Activated CD4-positive, CD25-positive, alpha-beta regulatory T cell (primary cell): ENCODE measurements at places on chromosomes 5 and 9.

DNA sequence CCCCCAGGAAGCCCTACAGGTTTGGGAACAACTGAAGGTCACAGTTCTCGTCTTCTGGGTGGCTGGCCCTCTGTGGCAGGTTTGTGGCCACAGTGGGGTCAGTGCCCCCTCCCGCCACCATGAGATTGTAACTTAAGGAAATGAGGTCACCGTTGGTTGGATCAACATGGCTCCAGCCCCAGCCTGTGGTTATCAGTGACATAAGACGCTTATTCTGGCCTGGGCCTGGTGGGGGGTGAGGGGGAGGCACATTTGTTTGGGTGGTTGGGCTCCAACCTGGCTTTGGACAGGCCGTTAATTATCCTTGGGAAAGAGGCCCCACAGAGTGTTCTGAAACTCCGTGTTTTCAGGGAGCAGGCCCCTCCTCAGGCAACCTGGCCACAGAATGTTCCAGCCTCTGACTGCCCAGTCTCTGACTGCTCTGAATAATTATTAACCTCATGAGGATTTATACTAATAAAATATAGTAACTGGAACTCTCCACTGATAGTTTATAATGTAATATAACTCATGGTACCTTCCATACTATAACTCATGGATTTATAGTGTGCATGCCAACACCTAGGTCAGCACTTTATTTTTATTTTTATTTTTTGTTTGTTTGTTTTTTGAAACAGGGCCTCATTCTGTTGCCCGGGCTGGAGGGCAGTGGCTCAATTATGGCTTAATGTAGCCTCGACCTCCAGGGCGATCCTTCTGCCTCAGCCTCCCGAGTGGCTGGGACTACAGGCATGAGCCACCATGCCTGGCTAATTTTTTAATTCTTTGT is 58.0 kb upstream of the RPL26L1 start:
- no peak for DNase-seq

- no peak for DNase-seq
Observed at GRCh38 chr9:114288193-114289091, 34.5 kb upstream of the ORM1 start.

DNA sequence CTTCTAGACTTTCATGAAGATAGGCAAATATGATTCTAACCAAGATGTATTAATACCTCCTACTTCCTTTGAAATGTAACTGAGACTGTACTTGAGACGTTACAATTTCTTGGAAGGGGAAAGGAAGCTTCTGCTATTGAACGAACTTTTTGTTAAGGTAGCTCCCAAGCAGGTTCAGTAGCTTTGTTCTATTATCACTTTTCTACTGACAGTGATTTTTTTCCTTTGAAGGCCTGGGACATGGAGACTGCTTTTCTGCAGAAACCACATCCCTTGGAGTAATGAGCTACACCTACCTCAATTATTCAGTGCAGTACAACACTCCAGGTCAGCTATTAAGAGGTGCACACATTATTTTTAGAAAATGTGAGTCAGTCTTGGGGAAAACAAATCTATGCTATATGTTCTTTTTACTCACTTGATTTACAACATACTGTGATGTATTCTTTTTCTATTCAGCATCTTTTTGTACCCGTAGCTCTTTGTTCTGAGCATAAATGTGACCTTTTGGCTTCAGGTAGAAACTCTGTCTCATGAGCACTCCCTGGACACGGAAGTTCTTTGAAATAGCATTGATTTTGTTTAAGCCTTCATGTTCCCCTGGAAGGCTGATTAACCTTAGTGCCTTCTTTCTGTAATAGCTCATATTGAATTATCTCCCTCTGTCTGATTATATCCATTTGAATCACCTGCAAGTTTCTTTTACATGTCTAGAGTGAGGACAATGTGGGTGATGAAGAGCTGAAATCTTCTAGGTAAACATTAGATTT is 56.5 kb upstream of the CDKN2B start:
- no peak for DNase-seq

DNA sequence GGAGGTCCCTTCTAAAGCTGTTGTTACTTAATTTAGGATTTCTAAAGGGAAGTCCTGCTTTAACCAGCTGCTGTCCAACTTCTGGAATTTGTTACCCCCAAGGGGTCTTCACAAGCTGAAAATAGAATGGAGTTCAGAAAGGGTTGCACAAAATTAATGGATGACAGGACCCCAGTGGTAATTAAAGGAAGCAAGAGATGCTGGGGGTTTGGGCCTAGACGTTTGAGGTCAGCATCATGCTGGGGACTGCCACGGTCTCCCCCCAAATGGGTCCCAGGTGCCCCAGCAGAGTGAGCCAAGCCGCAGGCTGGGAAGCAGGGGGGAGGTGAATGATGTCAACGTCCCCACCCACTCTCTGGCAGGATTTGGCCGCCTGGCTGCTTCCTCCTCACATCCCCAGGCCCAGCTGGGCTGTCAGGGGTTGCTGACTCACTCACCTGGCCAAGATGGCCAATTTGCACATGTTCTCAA is 97.5 kb upstream of the ARAP3 start:
- DNase-seq: no peak

- DNase-seq: no peak
Observed at GRCh38 chr5:139251281-139251687, 42.3 kb upstream of the MATR3 start.

DNA sequence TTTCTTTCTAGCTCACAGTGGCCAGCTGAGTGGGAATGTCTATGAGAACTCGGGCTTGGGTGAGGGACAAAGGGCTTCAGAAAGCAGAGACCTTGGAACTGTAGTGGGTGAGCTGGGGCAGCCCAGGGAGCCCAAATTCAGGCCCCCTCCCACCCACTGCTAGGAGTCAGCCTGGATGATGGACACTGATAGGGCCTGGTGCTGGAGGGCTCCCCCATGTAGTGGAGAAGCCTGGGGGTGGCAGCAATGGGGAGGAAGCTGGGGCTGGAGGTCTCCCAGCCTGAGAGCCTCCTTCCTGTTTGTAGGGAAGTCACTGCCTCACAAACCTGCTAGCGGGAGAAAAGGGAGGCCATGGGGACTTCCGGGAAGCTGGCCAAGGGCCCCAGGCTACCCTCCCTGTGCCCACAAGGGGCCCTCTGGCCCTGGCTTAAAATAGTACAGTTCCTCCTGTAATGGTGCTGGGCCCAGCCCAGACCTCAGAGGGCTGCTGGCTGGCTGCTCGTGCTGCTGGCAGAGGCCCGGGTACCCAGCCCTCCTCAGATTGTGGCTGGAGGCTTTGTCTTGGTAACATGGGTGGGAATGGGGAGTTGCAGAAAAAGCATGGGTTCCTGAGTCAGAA is 6.3 kb upstream of the NR5A1 start:
- no peak for DNase-seq

- DNase-seq: no peak
Observed at GRCh38 chr5:163943546-163943945, 438.1 kb downstream of the MAT2B start.

DNA sequence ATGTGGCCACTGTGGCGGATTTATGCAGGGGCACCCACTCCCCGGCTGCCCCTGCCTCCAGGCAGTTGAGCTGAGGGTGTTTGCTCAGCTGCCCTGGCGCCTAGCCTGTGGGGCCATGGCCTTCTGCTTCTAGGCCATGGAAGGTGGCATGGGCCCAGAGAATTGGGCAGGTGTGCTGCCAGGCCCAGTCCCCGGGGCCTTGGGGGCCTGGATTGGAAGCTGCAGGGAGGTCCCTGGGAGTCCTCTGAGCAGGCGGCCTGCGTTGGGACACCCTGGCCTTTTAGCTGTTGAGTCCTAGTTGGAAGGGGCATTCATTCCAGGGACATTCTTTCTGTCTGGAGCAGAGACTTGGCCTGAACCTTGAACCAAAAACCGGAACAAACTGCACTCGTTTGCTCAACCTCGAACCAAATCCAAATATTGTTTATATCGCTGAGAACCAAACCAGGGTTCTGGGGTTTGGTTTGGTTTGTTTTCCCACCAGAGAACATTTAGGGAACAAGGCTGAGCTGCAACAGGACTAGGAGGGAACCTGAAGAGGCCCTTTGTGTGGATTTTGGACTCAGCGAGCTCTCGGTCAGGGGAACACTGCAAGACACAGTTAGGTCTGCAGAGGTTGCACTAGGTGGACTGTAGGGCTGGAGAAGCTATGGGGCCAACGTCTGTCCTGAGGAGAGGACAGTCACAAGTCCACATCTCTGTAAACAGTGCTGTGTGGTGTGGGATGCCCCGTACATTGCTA is 116.8 kb downstream of the BOD1 start:
- DNase-seq: no peak

DNA sequence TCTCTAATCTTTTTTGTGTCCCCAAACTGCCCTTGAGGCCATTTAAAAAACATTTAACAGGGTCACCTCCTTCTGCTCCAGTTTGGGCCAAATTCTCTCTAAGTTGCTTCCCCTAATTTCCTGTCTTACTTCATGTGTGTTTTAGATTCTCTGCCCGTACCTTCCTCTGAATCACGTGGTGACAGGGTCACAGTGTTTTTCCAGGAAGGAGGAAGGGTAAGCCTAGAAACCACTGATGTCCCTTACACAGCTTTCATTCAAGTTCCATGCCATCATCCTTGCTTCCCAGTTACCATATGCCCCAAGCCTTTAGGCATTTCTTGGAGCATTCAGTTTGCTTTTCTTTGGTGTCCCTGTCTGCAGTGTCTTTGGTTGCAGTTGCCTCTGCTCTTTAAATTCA is 42.4 kb upstream of the MACIR start:
- DNase-seq: no peak

- DNase-seq: no peak
Observed at GRCh38 chr9:120929229-120929791, 2.7 kb upstream of the TRAF1 start.

DNA sequence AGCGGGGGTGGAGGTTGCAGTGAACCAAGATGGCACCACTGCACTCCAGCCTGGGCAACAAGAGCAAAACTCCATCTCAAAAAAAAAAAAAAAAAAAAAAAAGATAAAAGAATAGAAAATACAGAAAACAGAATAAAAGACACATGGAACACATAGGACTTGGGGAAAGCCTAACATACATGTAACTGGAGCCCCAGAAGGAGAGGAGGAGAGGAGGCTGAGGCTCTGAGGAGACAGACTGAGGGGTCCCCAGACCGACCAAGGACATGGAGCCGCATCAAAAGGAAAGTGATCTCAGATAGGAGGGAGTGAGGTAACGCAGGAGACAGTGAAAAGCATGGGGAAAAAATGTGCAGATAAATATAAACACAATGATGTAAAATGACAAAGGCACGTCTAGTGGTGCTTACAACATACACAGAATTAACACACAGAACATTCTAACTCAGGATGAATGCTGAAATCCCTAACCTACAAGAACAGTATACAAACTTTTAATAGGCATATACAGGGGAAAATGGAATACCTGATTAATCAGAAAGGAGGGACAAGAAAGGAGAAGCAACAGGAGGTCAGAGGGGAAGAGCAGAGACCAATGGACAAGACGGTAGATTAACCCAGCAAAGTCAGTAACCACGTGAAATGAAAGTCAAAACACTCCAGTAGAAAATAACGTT is 65.2 kb upstream of the UBAC1 start:
- DNase-seq: no peak

DNA sequence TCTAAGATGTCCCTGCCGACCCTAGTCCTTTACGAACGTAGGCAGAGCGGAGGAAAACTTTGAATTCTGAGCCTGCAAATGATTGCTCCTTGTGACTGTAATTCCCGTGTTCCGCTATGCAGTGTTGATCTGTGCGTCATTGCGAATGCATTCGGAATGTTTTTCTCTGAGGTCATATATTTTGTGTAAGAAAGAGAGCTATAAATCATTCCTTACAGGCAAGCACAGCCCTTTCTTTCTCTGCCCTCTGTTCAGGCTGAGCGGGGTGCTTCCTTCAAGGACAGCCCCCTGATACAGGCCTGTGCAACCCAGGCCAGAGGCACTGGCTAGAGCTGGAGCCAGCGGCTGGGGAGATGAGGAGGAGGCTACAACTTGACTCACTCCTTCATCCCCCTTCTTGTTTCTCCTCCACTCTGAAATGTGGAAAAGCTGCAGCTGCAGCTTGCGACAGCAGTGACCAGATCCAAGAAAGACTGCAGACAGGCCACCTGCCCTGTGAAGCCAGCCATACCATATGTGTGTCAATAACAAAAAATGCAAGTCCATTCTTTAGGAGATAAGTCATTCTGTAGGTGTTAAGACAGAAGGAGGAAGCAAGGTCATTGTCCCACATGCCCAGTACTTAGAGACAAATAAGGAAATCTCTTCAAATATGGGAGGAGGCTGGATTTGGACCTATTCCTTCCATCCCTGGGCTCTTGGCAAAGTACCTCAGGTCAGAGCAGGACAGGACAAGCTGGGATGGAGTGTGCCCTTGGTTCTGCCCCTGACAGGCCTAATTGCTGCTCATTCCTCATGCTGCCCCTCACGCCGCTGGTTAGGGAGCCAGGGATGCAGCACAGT is 345.7 kb upstream of the WWC1 start:
- no peak for DNase-seq

GRCh38 chr9:96420468-96421219 is 2.5 kb upstream of the ZNF367 start:
- DNase-seq: no peak

- no peak for DNase-seq
Observed at GRCh38 chr5:160129841-160130240, 10.6 kb upstream of the PWWP2A start.

GRCh38 chr5:151775025-151775606 is 3.4 kb downstream of the G3BP1 start:
- no peak for DNase-seq

DNA sequence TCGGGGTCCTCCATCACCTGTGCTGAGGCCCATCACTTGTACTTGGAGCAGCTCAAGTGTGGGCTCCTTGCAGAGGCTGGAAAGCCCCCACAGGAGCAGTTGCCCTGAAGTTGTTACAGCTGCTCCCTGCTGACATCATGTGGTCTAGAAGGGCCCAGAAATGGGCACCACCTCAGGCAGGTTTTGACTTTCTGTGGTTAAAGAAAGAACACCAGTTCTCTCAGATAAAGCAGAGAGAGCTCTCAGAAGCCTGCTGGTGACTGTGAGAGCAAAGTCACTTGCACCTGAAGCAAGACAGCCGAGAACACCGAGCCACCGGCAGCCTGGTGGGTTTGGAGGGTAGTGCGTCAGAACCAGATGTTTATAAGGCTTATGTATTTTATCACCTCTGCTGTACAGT is 70.4 kb downstream of the MVB12B start:
- DNase-seq: peak; percentile 30

- DNase-seq: no peak
Observed at GRCh38 chr5:57494104-57495098, 11.8 kb upstream of the ACTBL2 start.

- no peak for DNase-seq
Observed at GRCh38 chr5:111914966-111915636, 158.1 kb upstream of the NREP start.

GRCh38 chr5:77869116-77869798 is 93.1 kb upstream of the TBCA start:
- no peak for DNase-seq
